Activated CD4-positive, alpha-beta memory T cell treated with anti-CD3 and anti-CD28 coated beads for 36 hours (primary cell): ENCODE measurements at places on chromosomes 6 and 20. TPM values are rescaled to one million over a fixed set of nuclear protein-coding genes. Genes with fewer than 3 reads are reported as not detected.
A peak's percentile ranks its signal among the peaks of the same experiment; 100 is the strongest.

DNA sequence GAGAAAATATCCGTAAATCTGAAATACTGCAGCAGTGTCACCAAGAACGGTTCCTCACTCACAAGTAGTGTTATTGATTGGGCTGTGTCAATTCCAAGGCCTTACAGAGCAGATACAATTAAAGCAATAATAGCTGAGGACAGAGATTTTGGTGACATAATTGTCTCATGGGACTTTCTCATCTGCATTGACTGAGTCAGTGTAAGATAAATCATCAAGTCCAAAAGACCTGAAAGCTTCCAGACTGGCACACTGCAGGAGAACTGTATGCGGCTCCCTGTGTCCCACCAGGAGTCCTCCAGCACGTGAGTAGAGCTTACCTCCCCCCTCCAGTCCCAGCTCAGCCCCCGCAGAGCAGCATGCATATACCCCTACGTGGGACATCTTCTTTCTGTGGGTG lies 655.2 kb upstream of the ARID1B start:
- DNase-seq, result no peak
- H3K27me3 ChIP-seq, result no peaks in the 10 kb centered on the region
- no peak overlapping the region for H3K27ac ChIP-seq
- H3K4me3 ChIP-seq, result no peak overlapping the region
- peaks cover 4% of the 10 kb centered on the region for H3K36me3 ChIP-seq
- H3K4me1 ChIP-seq, result no peaks in the 10 kb centered on the region

DNA sequence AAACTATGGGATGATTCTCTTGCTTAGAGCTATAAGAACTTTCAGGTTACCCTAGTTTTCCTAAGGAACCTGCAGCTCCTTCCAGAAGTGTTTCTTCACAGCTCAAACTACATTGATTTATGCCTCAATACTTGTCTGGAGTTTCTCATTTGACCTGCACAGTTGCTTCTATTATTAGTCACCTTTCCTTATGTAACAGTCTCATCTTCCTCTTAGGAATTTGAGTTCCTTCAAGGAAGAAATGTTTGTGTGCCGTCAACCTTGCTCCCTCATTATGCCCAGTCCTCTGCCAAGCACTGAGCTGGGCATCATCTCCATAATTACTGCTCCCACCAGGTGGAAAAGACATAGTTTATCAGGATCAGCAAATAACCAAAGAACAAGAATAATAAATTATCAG lies 466.4 kb downstream of the PKHD1 start:
- no peaks in the 10 kb centered on the region for H3K27me3 ChIP-seq
- DNase-seq, result no peak
- no peak overlapping the region for H3K27ac ChIP-seq
- no peaks in the 10 kb centered on the region for H3K4me1 ChIP-seq
- no peak overlapping the region for H3K4me3 ChIP-seq

MYO6 gene
- total RNA-seq, result 6.4 TPM

GGTLC1 gene
- total RNA-seq, result not detected

GRCh38 chr6:13508711-13509705 lies 21.6 kb upstream of the GFOD1 start:
- H3K27me3 ChIP-seq, result peaks cover 2% of the 10 kb centered on the region
- H3K4me3 ChIP-seq, result no peak overlapping the region
- H3K4me1 ChIP-seq, result no peaks in the 10 kb centered on the region
- H3K36me3 ChIP-seq, result no peaks in the 10 kb centered on the region

- DNase-seq, result no peak
- peak overlapping the region; percentile 99 for H3K4me3 ChIP-seq
- peaks cover 20% of the 10 kb centered on the region for H3K36me3 ChIP-seq
- H3K4me1 ChIP-seq, result peaks cover 42% of the 10 kb centered on the region
Observed at GRCh38 chr6:43634702-43635303, 837 bp upstream of the MAD2L1BP start.

DNA sequence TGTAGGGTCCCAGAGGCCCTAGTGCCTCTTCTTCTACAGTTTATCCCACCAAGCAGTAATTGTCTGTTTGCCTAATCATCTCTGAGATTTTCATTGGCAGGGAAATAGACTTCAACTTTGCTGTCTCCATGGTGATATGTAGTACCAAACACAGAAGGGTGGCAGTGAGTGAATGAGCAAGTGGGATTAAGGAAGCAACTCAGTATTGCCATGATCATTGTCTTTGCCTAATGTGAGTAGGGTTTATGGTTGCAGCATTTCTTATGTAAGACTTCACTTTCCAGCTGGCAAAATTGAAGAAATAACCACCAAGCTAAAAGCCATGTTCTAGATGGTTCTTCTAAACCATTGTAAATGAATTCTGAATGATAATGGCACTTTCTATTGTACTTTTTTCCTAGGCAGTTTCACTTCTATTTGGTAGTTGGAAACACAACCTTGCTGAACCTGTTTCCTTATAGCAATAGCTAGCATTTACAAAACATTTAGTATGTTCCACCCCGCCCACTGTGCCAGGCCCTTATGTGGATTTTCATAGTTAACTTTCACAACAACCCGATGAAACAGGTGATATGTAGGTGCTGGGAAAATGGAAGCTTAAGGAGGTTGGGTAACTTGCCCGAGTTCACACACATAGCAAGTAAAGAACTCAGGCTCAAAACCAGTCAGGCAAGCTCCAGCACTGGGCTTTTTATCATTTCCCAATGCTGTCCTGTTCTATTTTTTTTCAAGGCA lies 32.0 kb downstream of the ZC2HC1B start:
- H3K4me1 ChIP-seq, result peaks cover 2% of the 10 kb centered on the region
- H3K4me3 ChIP-seq, result no peak overlapping the region
- no peak for DNase-seq
- H3K27me3 ChIP-seq, result no peaks in the 10 kb centered on the region
- H3K27ac ChIP-seq, result no peak overlapping the region
- no peaks in the 10 kb centered on the region for H3K36me3 ChIP-seq

DNA sequence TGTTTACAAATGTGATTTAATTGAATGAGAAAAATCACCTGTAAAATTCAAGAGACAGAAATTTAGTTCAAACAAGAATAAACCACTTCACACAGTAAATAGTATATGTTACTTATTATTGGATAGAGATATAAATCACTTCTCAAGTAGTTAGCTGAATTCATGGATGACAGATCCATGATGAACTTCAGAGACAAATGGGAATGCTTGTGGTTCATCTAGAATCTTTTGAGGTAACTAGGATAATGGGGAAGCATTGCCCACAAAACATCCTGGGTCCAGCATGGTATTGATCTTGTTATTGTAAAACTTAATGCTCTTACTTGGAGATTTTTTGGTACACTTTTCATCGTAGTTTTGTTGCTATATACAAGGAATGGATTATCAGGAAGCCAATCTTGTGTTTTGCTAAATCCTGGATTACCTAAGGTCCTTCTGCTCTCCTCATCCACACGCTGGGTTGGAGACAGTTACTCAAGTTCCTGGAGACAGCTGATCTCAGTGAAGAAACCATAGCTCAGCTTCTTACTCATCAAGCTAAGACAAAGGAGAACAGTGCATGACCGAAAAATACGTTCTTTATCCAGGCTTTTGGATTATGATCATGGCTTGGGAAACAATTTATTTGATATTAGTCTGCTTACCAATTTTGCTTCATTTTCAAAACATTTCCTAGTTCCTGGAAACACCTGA lies 142.5 kb upstream of the PREP start:
- DNase-seq, result no peak
- no peak overlapping the region for H3K4me3 ChIP-seq
- no peaks in the 10 kb centered on the region for H3K4me1 ChIP-seq

CST2 gene
- not detected for total RNA-seq

PLN gene
- total RNA-seq, result not detected

DNA sequence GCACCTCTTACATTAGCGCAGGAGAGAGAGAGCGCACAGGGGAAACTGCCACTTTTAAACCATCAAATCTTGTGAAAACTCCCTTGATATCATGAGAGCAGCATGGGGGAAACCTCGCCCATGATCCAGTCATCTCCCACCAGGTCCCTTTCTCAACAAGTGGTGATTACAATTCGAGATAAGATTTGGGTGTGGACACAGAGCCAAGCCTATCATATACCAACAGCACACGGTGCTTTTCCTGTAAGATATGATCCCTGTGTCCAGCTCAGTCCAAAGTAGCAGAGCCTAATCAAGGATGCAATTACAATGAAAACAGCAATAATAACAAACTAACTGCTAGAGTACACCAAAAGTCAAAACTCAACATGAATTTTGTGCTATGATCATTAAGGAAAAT lies 148.7 kb upstream of the TCF21 start:
- no peak overlapping the region for H3K27ac ChIP-seq
- DNase-seq, result no peak
- no peaks in the 10 kb centered on the region for H3K36me3 ChIP-seq

- no peak for DNase-seq
- no peak overlapping the region for H3K4me3 ChIP-seq
- H3K27ac ChIP-seq, result no peak overlapping the region
- no peaks in the 10 kb centered on the region for H3K36me3 ChIP-seq
- peaks cover 37% of the 10 kb centered on the region for H3K4me1 ChIP-seq
Observed at GRCh38 chr6:37554480-37554819, 54.8 kb upstream of the CCDC167 start.

CTCFL gene
- total RNA-seq, result not detected

NMBR gene
- total RNA-seq, result not detected

GRCh38 chr6:110017946-110018345 lies 39.8 kb downstream of the GPR6 start:
- peaks cover 7% of the 10 kb centered on the region for H3K27me3 ChIP-seq
- H3K36me3 ChIP-seq, result no peaks in the 10 kb centered on the region
- H3K4me3 ChIP-seq, result no peak overlapping the region
- peaks cover 4% of the 10 kb centered on the region for H3K4me1 ChIP-seq

DNA sequence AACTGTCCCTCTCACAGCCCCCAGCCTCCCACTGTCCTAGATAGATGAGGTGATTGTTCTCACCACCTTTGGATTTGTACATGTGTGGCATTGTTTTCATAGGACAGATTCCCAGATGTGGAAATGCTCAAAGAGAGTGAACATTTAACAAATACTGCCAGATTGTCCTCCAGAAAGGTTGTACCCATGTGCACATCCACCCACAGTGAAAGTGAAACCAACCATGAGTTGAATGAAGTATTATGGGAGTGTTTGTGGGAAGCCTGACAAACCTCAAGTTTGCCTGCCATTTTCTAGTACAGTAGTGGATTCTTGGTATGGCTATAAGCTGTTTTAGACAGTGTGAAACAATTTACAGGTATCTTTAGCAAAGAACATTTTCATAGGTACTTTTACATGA lies 42.7 kb downstream of the ANKRD6 start:
- DNase-seq, result peak; percentile 37
- peaks cover 20% of the 10 kb centered on the region for H3K4me1 ChIP-seq
- H3K36me3 ChIP-seq, result no peaks in the 10 kb centered on the region
- H3K27ac ChIP-seq, result no peak overlapping the region
- H3K27me3 ChIP-seq, result no peaks in the 10 kb centered on the region

- peaks cover 71% of the 10 kb centered on the region for H3K36me3 ChIP-seq
- H3K27me3 ChIP-seq, result peaks cover 5% of the 10 kb centered on the region
- DNase-seq, result peak; percentile 36
- H3K4me3 ChIP-seq, result peak overlapping the region; percentile 97
Observed at GRCh38 chr6:30615958-30616810, 859 bp downstream of the PPP1R10 start.

EYA2 gene
- not detected for total RNA-seq

DNA sequence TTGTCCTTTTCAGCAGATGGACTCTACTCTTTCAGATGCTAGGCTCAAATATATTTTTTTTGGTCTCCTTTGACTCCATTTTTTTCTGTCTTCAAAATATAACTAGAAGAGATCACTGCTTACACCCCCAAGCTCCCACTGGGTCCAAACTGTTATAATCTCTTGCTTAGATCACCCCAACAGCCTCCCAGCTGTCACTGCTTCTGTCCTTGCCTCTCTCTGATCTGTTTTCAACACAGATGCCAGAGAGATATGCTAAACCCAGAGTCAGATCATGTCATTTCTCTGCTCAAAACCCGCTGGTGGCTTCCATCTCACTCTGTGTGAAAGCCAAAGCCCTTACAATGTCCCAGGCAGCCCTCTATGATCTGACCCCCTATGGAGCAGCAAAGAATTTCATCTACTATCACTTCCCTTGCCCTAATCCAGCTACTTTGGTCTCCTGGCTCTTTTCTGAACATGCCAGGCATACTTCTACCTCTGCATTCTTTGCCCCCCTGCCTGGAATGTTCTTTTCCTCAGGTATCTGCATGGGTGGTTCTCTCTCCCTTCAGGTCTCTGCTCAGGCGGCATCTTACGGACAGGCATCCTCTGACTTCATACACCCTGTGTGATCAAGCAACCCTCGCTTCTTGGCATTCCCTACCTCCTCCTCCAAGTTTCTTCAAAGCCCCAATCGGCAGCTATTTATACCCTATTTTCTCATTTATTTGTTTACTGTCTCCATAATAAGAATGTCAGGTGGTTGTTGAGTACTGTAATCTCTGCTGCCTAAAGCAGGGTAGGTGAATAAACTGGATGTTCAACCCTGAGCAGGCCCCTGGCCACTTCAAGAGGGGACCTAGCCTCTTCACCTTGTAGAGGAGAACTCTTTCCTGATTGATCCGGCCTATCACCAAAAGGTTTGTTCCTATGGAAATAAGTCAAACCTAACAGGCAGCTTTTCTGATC lies 43.6 kb upstream of the SLC4A11 start:
- H3K4me1 ChIP-seq, result no peaks in the 10 kb centered on the region
- H3K36me3 ChIP-seq, result no peaks in the 10 kb centered on the region
- H3K4me3 ChIP-seq, result no peak overlapping the region
- H3K27me3 ChIP-seq, result no peaks in the 10 kb centered on the region

DNA sequence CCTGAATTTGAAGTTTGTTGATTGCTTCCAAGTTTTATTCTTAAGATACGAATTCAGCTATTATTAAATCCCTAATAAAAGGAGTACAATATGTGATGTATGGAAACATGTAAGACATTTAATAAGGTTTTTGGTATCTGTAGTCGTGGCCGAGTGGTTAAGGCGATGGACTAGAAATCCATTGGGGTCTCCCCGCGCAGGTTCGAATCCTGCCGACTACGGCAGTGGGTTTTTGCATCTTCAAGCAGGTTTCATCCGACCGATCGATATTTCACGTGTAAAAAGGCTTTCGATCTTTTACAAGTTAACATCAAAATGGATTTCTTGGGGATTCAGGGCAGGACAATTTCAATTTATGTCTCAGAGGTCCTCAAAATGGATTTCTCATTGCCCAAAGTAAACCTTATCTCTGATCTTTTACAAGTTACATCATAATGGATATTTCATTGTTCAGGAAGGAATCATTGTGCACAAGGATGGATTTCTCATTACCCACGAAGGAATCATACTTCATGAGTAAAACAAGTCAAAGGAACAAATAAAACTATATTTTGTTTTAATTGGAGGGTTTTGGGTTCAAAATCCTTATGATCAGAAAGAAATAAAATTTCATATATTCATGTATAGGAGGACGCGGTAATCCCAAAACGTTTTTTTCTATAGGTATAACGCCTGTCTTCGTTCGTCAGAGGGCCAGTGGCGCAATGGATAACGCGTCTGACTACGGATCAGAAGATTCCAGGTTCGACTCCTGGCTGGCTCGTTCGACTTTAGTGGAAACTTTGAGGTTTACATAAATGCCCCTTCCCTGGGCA lies 37.3 kb upstream of the BTN3A2 start:
- peaks cover 47% of the 10 kb centered on the region for H3K4me1 ChIP-seq
- peak overlapping the region; percentile 59 for H3K27ac ChIP-seq
- peak overlapping the region; percentile 73 for H3K4me3 ChIP-seq
- peak; percentile 81 for DNase-seq
- peaks cover 13% of the 10 kb centered on the region for H3K36me3 ChIP-seq
- peaks cover 41% of the 10 kb centered on the region for H3K27me3 ChIP-seq
